ENCODE measurements at places on chromosomes 13 and 19.

DNA sequence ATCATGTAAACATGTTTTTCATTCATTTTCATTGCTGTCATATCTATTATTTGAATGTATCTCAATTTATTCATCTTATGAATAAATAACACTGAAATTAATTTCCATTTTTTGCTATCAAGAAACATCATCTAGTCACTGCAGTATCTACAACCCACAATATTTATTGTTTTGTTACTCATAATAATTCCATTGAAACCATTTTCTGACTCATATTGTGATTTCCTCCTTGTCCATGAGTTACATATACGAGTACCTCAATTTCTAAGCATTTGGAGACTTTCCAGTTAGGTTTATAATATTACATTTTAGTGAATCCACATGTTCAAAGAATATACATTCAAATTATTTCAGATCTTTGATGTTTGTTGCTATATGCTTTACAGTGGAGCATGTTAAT lies 1524.0 kb downstream of the SLITRK1 start:
- no peak for DNase-seq

DNA sequence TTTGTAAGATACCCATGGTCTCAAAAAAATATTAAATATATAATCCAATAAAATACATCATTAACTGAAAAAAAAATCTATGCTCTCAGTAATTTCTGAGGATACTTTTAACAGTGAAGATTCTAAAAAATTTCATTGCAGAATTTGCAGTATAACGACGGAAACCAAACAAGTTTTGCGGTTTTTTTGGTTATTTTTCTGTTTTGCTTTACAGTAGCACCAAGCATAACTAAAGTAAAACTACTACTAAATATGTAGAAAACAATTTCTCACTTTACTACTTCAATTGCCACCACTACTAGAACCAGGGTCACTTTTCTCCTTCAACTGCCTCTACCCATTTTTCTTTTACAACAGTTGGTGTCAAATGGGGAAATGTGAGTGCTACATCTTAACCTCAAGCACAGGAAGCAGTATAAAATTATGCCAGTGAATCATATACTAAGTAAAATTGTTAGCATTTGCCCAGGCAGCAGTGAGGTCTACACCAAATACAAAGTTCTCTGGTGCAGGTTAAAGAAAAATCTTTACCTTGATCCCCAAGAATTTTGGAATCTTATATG lies 24.1 kb downstream of the MICU2 start:
- DNase-seq, result no peak

DNA sequence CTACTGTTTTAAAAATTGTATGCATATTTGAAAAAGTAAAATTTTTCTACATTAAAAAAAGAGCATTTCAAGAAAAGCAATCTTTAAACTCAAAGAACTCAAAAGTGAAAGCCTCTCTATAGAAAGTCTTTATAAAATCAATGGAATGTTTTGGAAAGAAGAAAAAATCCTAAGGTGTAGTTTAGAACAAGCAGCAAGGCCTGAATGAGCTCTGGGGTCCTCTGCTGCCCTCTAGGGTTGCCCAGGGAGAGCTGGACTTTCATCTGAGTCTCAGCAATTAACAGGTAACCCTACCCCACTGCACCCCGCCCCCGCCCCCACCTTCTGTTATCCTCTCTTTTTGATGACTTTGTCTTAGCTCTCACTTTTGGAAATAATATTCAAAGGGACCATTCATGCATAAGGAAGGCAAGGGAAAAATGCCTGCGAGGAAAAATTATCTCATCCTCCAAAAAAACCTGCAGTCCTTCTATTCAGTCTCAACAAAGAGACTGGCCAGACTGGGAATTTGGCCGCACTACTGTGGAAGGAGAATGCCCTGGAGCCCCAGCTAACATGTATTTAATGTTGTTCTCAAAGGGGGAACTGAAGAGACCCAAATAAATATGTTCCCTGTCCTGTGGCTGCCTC lies 24.1 kb downstream of the SLC25A30 start:
- DNase-seq, result no peak

DNA sequence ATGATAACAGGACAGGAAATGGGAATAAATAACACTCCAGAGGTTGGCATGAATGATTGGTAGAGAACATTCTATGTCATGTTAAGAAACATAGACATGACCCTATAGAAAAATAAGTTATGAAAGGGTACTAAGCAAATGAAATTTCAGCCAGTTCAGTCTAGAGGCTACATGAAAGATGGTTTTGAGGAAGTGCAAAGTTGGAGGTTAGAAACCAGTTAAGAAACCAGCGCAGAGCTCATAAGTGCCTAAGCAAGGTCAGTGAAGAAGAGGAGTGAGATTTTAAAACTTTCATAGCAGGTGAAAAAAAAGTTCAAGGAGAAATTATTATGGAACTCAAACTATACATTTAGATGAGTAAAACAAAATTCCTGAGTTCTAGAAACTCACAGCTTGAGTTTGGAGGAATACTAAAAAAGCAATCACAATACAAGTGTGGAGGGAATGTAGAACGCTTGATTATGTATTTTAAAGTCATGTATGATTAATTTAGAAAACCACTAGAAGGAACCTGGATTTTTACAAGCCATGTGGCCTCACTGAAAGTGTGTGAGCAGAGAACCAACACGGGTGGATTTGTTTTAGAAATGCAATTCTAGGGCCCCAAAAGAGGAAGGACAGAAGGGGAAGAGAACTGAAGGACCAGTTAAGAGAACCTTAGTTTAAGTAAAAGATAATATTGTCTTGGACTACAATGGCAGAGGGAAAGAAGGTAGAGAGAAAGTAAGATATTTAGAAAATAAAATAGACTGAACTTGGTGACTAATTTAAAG lies 162.4 kb downstream of the PCDH20 start:
- no peak for DNase-seq
